ENCODE measurements at places on chromosomes 7 and 10. TPM values are rescaled to one million over a fixed set of nuclear protein-coding genes. Genes with fewer than 3 reads are reported as not detected.

PDZD8 gene
- 10.4 TPM for total RNA-seq

TMEM243 gene
- 33.5 TPM for total RNA-seq

LAMB1 gene
- 969 TPM for total RNA-seq

C7orf57 gene
- total RNA-seq: 0.09 TPM

OPALIN gene
- not detected for total RNA-seq

VPS37D gene
- total RNA-seq: 4.0 TPM

TMEM178B gene
- not detected for total RNA-seq

FAM241B gene
- 0.18 TPM for total RNA-seq

FFAR4 gene
- total RNA-seq: not detected

PNLIPRP1 gene
- total RNA-seq: not detected

PPP1R17 gene
- not detected for total RNA-seq

ING3 gene
- 13.9 TPM for total RNA-seq

SPDYE9 gene
- total RNA-seq: not detected

KCP gene
- not detected for total RNA-seq

NEUROD6 gene
- not detected for total RNA-seq

DPP6 gene
- not detected for total RNA-seq

EBF3 gene
- total RNA-seq: 3.1 TPM

WEE2 gene
- not detected for total RNA-seq

POP7 gene
- total RNA-seq: 45.7 TPM

ASB4 gene
- not detected for total RNA-seq

ARID5B gene
- 7.2 TPM for total RNA-seq

PARD3 gene
- 32.9 TPM for total RNA-seq

KIF11 gene
- total RNA-seq: 24.6 TPM

TSPAN12 gene
- 10.7 TPM for total RNA-seq

MIOS gene
- total RNA-seq: 25.9 TPM

CYP3A5 gene
- not detected for total RNA-seq

SLC26A3 gene
- not detected for total RNA-seq

CHPF2 gene
- total RNA-seq: 74.4 TPM

ELFN1 gene
- total RNA-seq: 1.2 TPM

ZMIZ2 gene
- 16.2 TPM for total RNA-seq

ZNF398 gene
- 4.5 TPM for total RNA-seq

FKBP6 gene
- total RNA-seq: not detected

C7orf33 gene
- total RNA-seq: not detected

AOAH gene
- not detected for total RNA-seq

SPACDR gene
- 1.3 TPM for total RNA-seq

LBX1 gene
- not detected for total RNA-seq

KNDC1 gene
- total RNA-seq: under 0.01 TPM

HTR5A gene
- not detected for total RNA-seq

GRID2IP gene
- total RNA-seq: under 0.01 TPM

MMD2 gene
- total RNA-seq: not detected

CALN1 gene
- total RNA-seq: not detected

AKR1D1 gene
- total RNA-seq: not detected

GHRHR gene
- total RNA-seq: 0.27 TPM

TMEM140 gene
- total RNA-seq: 8.3 TPM

GARIN1A gene
- total RNA-seq: 0.28 TPM

BUD31 gene
- 120 TPM for total RNA-seq

OR9A2 gene
- total RNA-seq: not detected
